Body of pancreas (tissue), 4 donors: ENCODE measurements at places on chromosomes 6 and 20.

DNA sequence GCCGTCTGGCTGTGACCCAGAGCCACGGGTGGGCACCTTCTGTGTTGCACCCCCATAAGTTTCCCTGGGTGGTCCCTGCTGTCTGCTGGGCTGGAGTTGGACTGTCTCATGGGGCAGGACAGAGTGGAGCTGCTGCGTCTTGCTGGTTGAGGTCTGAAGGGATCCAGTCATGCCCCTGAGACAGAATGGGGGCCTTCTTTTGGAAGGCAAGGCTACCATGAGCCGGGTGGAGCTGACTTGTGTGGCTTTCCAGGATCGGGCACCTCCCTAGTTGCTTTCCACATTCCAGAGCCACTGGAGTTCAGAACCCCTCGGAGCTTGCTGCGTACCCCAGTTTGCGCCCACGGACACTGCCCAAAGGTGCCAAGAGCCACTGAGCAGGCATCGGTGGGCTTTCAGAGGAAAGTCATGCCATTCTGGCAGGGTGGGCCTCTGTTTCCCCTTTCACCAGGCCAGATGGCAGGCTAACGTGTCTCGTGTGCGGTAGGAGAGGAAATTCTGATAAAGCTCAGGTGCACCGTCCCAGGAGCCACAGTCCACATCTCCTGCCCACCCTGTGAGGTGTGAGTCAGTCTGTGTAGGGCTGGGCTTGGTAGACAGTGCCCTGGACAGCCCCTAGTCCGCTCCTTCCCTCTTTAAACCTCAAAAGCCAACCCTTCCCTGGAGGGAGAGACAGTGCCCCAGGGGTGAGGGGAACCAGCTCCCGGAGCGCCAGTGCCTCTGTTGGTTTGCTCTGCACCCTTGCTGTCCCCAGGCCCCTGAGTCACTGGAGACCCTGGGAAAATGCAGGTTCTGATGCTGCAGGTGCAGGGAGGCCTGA is 125.3 kb downstream of the SYCP2 start:
- DNase-seq, result no peak

DNA sequence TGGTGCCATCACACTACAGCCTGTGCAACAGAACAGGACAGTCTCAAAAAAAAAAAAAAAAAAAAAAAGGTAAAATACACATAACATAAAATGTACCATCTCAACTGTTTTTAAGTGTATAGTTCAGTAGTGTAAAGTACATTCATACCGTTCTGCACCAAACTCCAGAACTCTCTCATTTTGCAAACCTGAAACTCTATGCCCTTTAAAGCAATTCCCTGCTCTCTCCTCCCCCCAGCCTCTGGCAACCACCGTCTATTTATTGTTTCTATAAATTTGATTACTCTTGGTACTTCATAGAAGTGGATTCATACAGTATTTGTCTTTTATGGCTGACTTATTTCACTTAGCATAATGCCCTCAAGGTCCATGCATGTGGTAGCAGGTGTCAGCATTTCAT is 12.9 kb downstream of the RIPOR2 start:
- DNase-seq, result no peak

GRCh38 chr20:21396599-21397340 is 556 bp downstream of the NKX2-4 start:
- DNase-seq, result no peak

DNA sequence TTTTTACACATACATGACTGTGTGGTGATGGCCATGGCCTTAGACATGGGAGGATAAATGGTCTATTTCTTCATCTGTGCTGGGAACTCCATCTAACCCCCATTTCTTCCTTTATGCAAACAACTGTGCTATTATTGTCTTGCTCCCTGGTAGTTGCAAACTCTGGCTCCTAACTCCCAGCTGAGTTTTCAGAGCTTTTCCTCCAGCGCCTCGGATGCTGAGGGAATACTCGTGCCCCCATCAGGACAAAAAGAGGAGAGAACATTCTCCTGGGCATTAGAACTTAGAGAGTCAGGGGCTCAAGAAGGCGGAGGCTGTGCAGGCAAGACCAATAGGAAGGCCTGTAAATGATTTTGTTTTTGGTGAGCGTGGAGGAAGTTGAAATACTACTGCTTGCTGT is 2.1 kb downstream of the DAAM2 start:
- no peak for DNase-seq

DNA sequence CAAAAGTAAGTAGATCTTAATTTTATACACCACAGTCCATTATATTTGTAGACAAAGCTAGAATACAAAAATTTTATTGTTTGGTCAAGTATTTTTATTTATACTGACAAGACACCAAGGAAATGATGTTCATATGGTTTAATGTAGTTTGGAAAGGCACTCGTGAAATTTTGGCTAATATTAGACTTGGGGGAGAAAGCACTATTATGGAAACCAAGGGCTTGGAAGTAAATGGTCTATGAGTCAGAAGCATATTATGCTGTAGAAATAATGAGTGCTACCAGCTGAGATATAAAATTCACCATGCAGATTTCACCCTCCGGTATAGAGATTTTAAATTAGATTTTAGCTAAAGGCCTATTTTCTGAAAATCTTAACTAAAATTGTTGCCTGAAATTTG is 233.6 kb downstream of the KCNQ5 start:
- no peak for DNase-seq

GRCh38 chr6:139287868-139288267 is 3.9 kb downstream of the TXLNB start:
- no peak for DNase-seq

DNA sequence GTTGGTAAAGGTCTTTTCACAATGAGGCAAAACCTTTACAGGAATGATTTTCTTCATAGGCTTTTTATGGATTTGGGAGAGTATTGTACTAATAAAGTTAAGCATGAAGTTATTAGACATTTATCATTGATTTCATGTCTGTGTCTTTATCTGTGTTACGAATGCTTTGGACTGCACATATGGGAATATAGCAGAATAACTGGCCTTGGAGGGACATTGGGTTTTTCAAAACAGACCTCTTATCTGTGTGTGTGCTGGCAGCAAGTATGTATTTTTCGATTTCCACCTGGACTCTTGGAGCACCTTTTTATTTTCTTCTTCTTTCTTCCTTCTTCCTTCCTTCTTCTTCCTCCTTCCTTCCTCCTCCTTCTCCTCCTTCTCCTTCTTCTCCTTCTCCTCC is 74.6 kb downstream of the CDKAL1 start:
- no peak for DNase-seq

GRCh38 chr6:148430897-148431296 is 88.3 kb downstream of the SASH1 start:
- DNase-seq, result no peak

DNA sequence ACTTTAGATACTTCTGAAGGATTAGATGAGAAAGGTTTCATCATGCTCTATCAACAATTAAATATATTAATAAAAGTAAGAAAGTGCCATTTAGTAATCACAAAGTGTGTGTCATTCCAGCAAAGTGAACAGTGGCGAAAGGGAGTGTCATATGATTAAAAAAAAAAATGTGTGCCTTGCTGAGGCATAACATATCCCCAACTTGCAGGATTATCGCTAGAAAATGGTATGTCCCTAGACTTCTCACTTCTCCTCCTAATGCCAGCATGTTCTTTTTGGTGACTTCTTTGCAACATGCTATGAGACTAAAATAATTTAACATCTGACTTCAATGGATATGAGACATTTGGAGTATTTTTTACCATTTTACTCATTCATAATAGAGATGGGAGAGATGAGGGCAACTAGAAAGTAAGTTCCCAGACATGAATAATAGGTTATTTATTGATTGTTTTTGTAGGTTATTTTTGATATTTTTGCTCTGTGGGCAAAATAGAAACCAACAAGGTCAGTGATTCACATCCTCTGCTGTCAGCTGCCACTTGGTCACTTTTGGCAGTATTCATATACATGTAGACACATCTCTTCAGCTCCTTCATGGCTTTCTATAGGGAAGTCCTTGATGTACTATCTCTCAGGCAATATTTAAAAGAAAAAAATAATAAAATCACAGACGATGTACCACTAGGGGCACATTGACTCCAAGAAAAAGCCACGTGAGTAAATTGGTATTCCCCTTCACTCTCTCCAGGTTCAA is 370.1 kb downstream of the BMP2 start:
- no peak for DNase-seq

DNA sequence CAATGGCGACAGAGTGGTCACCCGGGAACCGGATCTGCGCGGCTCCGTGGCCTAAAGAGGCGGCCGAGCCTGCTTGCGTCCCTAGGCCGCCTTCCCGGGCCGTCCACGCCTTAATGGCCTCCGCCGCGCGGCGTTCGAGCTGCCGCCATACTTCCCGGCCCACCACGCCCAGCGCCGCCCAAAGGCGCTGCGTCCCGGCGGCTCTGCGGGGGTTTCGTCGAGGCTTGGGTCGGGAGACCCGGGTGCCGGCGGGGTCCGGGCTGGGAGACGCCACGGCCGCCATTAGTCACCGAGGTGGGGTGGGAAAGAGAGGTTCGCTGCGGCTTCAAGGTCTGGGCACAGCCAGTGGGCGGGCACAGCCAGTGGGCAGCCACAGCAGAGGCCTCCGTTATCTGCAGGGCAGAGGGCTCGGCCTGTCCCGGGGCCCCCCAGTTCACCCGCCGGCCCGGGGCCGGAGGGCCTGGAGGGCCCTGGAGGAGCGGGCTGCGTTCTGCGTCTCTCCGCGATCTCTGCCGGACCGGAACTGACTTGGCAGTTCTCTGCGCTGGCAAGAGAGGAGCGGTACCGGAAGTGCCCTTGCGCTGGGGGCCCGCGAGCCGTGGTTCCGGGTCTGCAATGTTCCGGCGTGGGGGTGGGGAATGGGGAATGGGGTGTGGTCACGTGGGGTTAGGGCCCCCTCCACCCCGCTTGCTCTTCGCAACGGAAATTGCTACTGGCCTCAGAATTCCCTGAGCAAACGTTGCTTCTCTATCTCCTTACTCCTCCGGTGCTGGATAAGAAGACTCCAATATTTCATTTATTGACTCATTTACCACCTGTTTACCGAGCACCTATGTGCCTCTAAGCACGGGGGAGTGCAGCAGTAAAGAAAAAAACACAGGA is 82.3 kb downstream of the CNBD2 start:
- DNase-seq, result peak; percentile 93

GRCh38 chr6:17156966-17157365 is 55.1 kb downstream of the STMND1 start:
- no peak for DNase-seq

GRCh38 chr6:157155804-157156203 is 167.5 kb downstream of the TMEM242 start:
- DNase-seq, result no peak

DNA sequence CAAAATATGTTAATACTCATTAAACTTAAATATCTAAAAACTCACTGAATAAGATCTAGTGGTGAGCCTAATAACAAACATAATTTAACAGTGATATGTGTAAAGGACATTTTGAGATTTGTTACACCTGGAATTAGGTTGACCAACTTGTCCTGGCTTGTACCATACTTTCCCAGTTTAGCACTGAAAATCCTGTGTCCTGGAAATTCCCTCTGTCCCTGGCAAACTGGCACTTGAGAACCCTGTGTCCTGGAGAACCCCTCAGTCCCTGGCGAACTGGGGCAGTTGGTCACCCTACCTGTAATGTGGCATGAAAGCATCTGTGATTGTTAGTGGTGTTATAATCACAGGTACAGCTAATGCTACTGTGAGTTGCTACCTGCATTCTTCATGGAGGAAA is 6.9 kb upstream of the PRND start:
- no peak for DNase-seq

GRCh38 chr6:110561696-110562095 is 85.3 kb upstream of the SLC22A16 start:
- no peak for DNase-seq

DNA sequence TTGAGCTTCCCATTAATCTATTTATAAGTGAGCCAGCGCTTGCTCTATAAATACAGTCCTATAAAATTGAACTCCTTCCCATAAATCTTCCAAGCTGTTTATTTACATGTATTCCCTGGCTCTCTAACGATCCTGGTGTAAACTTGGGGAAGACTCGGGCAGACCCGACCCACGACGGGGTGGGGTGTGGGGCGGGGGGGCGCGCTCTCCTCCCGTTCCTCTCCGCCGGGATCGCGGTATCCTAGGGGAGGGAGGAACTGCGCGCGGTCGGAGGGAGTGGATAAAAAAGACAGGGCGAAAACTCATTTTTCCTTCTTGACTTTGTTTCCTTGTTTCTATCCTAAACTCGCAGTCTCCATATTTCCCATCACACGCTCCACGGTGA is 31.1 kb downstream of the TFAP2B start:
- DNase-seq, result no peak

- DNase-seq, result peak; percentile 84
Observed at GRCh38 chr6:27374824-27375612, 13.5 kb upstream of the ZNF391 start.

GRCh38 chr6:40924839-40925238 is 114.2 kb downstream of the UNC5CL start:
- DNase-seq, result no peak

DNA sequence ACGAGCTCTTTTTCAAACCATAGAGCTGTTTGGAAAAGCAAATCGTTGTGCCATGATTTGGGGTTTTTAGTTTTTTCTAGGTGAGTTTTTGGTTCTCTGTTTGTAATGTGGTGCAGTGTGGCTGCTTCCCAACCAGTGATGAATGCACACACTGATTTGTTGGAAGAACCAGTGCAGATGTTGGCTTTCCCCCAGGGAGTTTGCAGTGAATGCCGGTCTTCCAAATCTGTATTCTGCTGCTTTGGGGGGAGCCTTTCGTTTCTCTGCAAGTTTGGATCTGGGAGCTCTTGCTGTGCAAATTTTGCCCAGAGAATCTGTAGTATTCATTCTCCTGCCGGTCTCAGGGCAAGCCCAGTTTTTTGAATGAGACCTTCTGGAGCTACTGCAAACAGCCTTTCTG is 14.5 kb downstream of the HECA start:
- no peak for DNase-seq

GRCh38 chr6:144349690-144350527 is 64.8 kb downstream of the UTRN start:
- DNase-seq, result no peak

DNA sequence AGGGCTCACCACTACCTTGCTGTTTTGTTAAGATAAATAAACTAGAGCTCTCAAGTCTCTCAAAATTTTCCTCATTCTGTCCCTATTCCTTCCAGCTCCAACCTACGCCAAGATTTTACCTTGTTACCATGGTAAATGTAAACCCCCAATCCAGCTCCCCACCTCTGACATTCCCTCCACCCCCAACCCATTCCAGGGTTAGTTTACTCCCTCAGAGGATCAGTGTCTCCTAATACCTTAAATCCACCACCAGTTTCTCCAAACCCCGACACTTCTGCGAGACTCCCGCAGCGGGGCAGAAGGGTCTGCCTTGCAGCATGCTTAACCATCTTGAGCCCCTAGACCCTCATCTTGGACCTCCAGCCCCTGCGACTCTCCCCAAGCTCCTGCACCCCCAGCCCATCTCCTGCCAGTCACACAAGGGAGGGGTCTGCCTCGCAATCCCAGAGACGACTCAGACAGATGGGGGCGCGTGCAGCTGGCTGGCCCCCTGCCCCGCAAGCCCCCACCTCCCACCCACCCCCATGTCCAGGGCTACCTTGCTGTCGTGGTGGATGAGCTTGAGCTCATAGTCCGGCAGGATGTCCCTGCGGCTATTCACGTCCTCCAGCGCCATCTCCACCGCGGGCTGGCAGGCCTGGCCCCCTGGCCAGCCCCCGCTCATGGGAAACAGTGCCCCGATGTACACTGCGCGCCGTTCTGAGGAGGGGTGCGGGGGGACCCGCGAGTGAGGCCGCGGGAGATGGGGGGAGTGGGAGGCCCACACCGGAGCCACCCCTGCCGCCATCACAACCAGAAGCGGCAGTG is 5.8 kb downstream of the GABBR1 start:
- DNase-seq, result no peak

GRCh38 chr6:41546866-41547798 is 951 bp downstream of the FOXP4 start:
- peak; percentile 66 for DNase-seq
